ENCODE measurements at places on chromosomes 7 and 10.

- DNase-seq: no peak
Observed at GRCh38 chr7:122337011-122337410, 32.5 kb upstream of the FEZF1 start.

GRCh38 chr10:110664483-110665420 is 20.6 kb downstream of the RBM20 start:
- DNase-seq: no peak

GRCh38 chr7:111806232-111806631 is 243.9 kb upstream of the IMMP2L start:
- DNase-seq: no peak

DNA sequence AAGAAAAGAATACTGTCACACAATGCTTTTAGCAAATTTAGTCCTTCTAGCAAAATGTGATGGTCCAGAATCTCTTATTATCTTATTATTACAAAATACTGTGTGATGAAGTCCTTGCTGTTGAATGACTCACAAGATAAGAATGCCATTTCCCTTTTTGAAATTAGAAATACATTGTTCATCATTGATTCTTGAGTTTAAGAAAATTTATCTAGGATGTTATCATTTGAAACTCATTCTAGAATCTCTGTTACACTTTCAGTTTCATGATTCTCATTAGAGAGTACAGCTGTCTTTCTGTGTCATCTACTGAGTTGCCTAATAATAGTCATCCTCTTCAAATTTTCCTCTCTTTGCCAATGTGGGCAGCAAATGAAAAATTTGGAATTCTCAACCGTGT is 9.6 kb downstream of the ZKSCAN5 start:
- DNase-seq: no peak

- no peak for DNase-seq
Observed at GRCh38 chr10:29245476-29245875, 43.4 kb upstream of the LYZL1 start.

DNA sequence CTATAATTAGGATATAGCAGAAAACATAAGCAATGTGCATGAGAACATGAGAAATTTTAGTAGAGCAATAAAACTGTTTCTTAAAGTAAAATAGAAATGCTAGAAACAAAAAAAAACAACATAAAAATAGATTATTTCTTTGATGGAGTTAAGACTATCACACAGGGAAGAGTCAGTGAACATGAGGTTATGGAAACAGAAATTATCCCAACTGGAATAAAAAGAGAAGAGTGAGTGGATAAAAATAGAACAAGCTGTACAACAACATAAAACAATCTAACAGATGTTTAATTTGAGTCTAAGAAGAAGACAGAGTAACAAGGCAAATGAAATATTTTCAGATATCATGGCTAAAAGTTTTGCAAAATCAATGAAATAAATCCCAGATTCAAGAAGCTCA is 7.5 kb upstream of the OR6B1 start:
- DNase-seq: no peak

DNA sequence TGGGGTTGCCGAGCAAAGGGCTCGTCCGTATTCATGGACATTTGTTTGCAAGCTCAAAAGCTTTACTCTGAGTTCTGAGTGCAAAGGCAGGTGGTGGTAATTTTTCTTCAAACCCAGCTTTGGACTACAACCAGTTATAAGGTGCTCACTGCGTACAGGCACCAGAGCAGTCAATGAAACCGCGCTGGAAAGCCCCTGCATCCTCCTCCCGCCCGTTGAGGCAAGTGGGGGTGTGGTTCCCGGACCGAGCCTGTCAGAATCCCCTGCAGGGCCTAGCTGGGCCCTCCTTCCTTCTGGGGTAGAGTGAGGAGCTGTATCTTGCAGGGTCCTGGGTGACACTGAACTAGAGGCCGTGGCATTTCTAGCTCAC is 22.3 kb downstream of the AMZ1 start:
- DNase-seq: no peak

DNA sequence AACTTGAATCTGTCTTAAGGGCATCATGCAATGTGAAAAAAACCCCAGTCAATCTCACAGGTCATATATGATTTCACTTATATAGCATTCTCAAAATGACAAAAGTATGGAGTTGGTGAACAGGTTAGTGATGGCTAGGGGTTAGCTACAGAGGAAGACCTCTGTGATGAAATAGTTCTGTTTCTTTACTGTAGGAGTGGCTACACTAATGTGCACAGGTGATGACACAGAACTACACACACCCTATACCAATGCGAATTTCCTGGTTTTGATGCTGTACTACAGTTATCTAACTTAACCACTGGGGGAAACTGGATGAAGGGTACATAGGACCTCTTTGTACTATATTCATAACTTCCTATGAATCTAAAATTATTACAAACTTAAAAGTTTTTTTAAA is 541.8 kb downstream of the PARD3 start:
- no peak for DNase-seq

- peak; percentile 69 for DNase-seq
Observed at GRCh38 chr10:23197416-23197861, 5.3 kb downstream of the PTF1A start.

- no peak for DNase-seq
Observed at GRCh38 chr7:90512821-90513254, 43.4 kb downstream of the PTTG1IP2 start.

GRCh38 chr10:44968500-44969400 is 9.1 kb downstream of the RASSF4 start:
- no peak for DNase-seq

DNA sequence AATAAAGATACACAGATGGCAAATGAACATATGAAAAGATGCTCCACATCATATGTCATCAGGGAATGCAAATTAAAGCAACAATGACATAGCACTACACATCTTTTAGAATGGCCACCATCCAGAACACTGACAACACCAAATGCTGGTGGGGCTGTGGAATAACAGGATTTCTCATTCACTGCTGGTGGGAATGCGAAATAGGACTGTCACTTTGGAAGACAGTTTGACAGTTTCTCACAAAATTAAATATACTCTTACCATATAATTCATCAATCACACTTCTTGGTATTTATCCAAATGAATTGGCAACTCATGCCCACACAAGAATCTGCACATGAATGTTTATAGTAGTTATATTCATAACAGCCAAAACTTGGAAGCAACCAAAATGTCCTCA is 68.2 kb downstream of the NPSR1 start:
- no peak for DNase-seq

DNA sequence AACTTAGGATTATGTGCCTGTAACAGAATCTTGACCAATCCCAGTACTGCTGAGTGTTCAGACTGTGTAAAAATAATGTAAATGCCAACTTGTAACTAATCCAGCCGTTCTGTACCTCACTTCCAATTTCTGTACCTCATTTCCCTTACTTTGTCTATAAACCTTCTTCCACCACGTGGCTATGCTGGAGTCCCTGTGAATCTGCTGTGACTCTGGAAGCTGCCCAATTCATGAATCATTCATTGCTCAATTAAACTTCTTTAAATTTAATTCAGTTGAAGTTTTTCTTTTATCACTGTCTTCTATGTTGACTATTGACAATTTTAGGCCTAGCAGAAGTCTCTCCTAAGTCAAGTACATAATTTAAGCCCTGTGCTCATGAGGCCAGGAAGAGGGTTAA is 215.3 kb upstream of the RHOBTB1 start:
- no peak for DNase-seq

DNA sequence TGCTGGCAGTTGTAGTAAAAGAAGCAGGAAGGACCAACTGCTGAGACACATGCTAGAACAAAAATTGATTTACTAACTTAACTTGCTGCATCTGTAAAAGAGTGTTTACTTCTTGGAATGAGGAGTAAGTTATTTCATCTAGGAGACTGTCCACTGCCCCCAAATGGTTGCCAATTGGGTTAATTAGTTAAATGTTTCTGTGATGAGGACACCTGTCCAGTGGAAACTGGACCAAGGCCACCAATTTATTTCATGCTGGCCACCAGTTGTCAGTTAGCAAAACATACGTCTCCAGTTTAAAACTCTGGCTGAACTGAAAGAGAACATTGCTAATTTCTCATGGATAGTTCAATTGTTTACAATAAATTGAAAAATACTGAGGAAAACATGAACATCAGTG is 191.7 kb downstream of the PPP1R9A start:
- no peak for DNase-seq

DNA sequence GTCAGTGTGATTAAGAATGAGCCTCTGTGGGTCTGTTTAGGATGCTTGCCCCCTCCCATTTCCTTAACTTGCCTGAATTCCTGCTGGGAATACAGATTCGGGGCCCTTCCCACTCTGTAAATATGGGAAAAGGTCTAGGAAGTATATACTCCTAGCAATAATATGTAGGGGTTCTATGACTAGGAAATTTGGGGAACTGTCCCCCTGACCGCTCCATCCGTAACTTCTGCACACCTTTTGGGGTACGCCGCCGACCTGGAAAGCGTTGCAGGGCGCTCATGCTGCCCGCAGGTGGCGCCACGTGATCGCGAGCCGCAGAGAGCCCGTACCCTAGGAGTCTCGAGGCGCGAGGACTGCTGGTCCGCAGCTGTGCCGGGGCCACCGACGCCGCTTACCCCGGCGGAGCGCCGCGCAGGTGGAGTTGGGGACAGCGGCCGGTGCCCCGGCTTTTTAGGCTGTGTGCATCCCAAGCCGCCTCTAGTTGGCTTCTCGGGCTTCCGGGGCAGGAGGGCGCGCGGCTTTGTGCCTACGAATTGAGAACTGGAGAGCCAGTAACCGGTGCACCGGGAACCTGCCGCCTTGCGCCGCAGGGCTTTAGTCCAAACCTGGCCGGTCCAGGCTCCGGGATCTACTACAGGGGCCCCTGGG is 656 bp upstream of the CNNM2 start:
- DNase-seq: peak; percentile 39

DNA sequence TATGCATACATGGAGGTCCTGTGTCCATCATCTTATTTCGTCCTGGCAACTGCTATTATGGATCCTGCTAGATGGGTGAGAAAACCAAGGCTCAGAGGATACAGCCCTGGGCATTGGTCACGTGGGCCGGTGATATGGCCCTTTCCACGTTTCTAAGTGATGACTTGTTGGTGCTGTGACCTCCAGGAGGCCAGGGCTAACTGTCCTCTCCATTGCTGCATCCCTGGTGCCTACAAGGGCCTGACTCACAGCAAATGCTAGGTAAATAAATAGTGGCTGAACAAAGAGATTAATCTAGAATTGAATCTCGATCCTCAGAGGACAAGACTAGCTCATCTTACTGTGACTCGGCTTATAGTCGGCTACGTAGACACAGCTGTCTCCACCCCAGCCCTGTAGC is 78.6 kb downstream of the FAM53B start:
- DNase-seq: no peak

- DNase-seq: no peak
Observed at GRCh38 chr7:40723829-40724228, 589.0 kb downstream of the SUGCT start.

DNA sequence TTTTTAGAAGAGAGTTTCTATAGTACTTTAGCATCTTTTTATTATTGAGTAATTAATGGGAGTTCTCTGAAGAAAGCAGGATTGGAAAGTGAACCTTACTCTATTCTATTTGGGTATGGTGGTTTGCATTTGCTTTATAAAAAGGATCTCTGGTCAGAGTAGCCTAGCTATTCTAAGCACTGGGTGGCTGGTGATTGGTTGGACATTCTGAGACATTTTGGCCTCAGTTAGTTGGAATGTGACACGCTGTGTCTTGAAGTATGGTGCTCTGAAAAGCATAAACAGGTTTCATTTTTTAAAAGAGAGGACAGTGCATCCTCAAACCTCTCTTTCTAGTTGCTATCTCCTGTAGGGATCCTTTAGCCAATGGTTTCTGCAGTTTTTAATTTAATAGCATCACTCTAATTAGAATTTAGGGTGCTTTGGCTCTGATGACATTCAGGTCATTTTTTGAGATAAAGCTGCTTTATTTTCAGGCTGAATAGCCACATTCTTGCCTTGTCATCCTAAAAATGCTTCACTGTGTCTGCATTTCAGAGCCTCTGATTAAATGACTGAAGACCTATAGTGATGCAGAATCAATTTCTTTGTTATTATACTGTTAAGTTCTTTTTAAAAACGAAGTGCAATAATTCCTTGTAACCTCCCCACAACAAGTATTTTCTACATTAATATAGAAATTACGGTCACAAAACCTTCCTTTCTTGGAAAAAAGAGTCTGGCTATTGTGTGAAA is 20.6 kb downstream of the TMEM178B start:
- DNase-seq: no peak

DNA sequence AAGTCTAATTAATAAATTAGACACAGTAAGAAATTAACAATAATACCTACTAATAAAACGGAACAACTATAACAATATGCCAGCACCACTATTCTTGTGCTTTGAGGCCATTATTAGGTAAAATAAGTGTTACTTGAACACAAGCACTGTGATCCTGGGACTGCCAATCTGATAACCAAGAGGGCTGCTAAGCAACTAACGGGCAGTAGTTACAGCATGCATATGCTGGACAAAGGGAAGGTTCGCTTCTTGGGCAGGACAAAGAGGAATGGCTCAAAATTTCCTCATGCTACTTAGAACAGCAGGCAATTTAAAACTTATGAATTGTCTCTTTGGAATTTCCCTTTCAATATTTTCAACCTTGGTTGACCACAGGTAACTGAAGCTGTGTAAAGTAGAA is 718.6 kb downstream of the SORCS3 start:
- no peak for DNase-seq

DNA sequence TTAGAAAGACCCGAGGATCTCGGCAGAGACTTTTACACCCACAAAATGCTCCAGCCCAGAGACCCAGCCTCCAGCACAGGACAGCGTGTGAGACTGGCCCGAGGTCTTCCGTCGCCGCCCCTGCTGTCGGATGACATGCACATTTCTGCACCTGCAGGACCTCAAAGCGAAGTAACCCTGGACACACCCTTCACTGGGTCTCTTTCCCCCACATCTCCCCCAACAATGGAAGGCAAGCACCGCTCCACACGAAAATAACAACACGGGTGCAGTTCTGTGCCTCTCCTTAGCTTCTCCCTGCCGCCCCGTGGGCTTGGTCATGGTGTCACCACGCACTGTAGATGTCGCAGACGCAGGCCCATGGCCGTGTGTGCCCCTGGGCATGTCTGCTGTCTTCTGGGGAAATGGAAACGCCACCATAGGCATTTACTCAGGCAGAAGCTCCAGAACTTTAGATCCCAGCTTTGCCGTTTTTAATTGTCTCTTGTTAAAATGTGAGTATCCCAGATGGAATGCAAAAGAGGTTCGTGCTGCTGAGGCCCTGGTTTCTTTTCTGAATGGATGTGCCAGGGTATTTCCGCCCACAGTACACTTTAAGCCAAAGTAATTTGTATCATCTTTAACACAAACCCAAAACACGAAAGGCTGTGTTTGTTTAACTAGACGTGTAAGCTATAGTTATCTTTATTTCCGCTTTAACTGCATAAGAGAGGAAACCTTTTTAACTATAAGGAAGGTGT is 237.9 kb downstream of the MGMT start:
- DNase-seq: no peak

DNA sequence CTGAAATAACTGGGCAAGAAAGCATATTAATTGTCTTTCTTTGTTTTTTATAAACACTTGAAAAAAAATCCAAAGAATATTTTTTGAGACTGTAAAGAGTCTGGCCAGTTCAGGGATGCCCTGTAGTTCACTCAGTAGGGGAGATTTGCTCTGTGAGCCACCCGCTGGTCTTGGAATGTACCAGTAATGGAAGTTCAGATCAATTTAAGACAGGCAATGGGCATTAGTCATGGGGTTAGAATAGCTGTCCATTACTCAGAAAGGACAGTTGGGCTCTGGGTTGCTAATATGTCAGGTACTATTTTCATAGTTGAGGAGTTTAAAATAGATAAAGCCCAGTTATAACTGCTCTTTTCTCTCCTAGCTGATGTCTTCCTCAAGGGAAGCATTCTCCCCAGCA is 38.7 kb downstream of the A1CF start:
- DNase-seq: no peak
